Left colon (tissue), 2 donors: ENCODE measurements at places on chromosomes 11 and 22. TPM values are rescaled to one million over a fixed set of nuclear protein-coding genes. Genes with fewer than 3 reads are reported as not detected.
A peak's percentile ranks its signal among the peaks of the same experiment; 100 is the strongest.

GRCh38 chr11:61693922-61694601 is 13.9 kb downstream of the DAGLA start:
- DNase-seq = peak; percentile 52

- no peak for DNase-seq
Observed at GRCh38 chr11:33321422-33321821, 64.2 kb downstream of the HIPK3 start.

DNA sequence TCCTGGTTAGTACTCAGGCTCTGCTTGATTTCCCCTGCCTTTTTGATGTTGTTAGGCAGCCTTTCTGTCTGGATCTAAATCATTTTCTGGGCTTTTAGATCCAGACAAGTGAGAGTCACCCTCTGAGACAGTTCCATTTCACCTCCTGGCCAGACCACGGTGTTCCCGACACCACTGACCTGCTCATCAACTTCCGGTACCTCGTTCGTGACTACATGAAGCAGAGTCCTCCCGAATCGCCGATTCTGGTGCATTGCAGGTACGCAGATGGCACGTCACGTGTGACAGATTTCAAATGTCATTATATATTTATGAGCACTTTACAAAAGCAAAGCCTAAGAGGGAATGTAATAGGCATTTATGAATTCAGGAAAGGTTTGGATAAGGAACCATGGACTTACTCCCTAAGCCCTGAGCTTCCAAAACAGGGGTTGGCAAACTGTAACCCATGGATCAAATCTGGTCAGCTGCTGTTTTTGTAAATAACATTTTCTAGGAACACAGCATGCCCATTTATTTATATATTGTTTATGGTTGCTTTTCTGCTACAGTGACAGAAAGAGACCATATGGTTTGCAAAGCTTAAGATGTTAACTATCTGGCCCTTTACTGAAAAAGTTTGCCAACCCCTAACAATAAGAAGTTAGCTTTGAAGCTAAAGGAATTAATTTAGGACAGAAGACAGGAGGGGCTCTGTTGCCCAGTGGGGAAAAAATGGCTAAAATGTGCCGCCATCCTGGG is 53.1 kb upstream of the OR4B1 start:
- no peak for DNase-seq

DNA sequence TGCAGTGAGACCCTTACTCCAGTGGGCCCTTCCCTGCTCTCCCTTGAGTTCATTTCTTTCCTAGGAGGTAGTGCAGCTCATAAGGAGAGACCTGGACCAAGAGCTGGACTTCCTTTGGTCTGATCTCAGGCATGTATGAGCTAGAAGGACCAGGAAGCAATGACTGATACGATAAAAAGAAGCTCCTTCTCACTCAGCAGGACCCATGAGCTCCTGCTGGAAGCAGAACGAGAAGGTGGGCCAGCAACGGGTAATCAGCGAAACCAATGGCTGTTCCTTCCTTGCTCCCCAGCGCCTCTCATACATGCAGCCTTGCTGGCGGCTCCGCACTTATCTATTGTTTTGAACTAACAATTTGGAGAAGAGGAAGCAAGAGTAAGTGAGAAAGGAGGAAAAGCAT is 56.8 kb downstream of the RPUSD4 start:
- DNase-seq = no peak

DNA sequence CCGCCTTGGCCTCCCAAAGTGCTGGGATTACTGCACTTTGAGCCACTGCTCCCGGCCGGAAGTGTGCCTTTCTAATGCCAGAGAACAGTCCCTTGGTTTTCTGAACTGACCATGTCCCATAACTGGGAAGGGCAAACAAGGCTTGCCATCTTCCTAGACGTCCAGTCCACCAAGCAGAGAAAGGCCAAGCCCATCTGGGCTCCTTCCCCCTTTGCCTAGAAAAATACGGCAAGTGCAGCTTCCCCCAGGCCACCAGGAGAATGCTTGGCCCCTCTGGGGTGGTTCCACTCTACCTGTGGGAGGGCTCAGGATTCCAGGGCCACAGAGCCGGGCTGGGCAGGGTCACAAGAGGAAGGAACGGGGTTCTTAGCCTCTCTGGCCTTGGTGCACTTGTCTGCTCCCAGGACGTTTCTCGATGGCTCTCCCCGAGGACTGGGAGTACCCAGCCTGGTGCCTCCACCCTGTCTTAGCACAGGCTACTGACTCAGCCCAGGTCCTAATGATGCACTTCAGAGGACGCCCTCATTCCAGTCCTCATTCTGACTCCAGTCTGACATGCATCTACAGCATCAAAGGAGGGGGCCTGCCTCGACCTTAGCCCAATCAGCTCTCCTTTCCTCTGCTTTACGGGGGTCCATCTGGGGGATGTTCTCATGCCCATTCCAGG is 1.2 kb downstream of the USP2 start:
- DNase-seq = no peak

- no peak for DNase-seq
Observed at GRCh38 chr22:27996529-27996925, 77.5 kb upstream of the PITPNB start.

DNA sequence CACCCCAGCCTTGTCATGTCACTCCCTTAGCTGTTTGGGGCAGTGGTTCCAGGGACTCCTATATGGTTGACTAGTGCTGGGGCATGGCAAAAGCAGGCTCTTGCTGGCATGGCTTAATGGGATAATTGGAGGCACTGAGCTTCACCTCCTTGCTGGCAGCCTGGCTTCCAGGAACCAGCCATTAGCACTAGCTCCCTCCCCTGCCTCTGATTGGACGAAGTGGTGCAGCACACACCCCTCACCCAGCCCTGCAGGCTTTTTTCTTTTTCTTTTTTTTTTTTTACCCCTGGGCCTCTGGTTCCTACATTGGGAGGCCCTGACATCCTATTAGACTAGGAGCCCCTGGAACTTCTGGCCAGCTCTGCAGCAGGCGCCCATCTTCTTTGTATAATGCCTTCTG is 18.6 kb downstream of the PHLDB1 start:
- DNase-seq = no peak

GRCh38 chr11:405323-405953 is 9.4 kb downstream of the SIGIRR start:
- no peak for DNase-seq

Gene ZNF408
- total RNA-seq = 11.6 TPM

Gene LGR4
- total RNA-seq = 125 TPM

Gene THAP12
- 39.1 TPM for total RNA-seq

Gene MMP13
- total RNA-seq = not detected

Gene WT1
- not detected for total RNA-seq
